ENCODE measurements at places on chromosomes 3 and 15.

- no peak for DNase-seq
Observed at GRCh38 chr15:65909831-65910230, 40.5 kb downstream of the RAB11A start.

- no peak for DNase-seq
Observed at GRCh38 chr3:140019946-140020345, 85.0 kb downstream of the CLSTN2 start.

GRCh38 chr3:41265823-41266273 lies 66.5 kb downstream of the CTNNB1 start:
- no peak for DNase-seq

- no peak for DNase-seq
Observed at GRCh38 chr3:140148824-140149390, 213.9 kb downstream of the CLSTN2 start.

DNA sequence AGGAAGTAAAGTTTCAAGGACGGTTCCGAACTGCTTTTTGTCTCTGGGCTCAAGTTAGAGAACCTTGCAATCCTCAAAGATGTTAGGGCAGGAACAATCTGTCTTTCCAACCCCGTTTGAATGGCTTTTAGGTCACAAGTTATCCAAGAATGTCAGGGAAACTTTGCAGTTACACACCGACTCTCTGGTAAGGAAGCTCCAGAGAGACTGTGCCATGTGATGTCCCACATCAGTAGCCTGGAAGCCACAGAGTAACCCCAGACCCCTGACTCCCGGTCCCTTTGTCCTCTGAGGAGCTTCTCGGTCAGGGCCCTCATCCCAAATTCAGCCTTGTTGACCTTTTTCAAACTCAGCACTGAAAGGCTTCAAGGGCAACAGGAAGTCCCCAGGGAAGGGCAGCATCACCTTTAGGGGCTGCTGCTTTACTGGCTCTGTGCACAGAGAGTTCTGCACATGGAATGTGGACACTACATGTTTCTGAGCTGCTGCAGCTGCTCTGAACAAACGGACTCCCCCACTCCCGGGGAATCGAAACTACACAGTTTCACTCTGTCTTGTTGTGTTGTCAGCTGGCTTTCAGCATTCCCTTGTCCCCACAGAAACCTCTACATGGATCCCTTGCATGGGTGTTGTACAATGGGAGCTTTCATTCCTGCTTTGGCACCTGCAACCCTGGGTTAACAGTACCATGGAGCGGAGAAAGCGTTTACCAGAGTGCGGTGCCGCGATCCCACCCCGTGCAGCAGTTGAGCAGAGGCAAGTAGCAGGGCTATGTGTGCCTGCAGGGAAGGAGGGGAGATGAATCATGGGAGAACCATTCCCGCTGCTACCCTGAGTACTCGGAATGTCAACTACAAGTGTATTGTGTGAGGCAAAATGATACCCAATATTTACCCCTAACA lies 408.2 kb upstream of the THBS1 start:
- no peak for DNase-seq

- DNase-seq = no peak
Observed at GRCh38 chr15:101105059-101105891, 146.6 kb downstream of the CHSY1 start.

Measured in activated CD8-positive, alpha-beta memory T cell treated with anti-CD3 and anti-CD28 coated beads for 48 hours (primary cell).